ENCODE measurements at places on chromosomes 12 and 14.
A peak's percentile ranks its signal among the peaks of the same experiment; 100 is the strongest.

DNA sequence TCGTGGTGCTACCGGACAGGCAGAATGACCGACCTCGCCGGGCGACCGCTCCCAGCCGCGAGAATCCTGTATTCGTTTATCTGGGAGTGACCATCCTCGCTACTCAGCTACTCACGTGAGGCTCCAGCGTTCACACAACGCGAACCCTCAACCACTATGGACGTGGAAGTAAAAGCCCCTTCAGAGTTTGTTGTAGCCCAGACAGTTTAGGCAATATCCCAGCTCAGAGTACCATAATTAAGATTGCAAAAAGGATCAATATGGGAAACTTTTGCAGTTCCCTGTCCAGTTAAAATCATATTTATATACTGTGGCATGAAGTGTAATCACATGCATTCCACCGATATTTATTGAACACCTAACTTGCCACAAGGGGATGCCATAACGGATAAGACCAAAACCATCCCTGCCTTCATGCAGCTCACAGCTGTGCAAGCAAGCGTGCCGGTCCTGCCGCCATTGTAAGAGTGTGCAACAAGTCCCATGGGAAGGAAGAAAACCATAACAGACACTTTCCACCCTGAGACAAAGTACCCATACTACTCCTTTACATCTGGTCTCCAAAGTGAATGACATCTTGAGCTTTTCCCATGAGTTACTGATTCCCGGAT is 938 bp upstream of the MAX start:
- no peak for DNase-seq

GRCh38 chr12:27109334-27110028 is 27.1 kb upstream of the C12orf71 start:
- no peak for DNase-seq

DNA sequence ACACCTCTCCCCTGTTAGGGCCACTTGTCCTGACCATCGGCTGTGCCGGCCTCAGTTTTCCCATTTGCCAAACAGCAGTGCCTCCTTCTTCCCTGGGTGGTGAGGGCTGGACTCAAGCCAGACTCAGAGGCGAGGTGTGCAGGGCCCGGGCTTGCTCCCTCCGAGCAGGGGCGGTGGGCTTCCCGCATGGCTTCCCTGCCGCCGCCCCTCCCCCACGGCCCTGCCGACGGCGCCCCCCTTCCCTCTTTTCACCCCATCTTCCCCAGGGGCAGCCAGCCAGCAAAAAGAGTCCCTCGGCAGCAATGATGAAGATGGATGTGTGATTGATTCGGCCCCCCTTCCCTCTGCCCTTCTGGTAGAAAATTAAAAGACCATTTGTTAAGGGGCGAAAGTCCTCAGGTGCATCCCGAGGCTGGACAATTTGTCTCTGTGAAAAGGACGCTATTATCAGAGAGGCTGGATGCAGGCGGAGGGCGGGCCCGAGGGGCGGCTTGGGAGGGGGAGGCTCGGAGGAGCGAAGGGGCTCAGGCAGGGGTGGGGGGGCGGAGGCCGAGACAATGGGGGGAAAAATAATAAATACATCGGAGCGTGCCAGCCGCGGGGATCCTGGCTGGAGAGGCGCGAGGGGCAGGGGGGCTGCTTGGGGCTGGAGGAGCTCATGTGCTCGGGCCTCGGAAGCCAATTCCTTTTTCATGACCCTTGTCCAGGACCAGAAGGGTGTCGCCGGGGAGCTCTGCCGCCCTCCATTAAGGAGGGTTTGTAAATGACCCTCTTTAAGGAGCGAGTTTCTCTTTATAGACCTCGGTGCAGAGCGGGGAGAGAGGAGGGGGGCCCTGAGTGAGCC is 48.0 kb upstream of the LHX5 start:
- no peak for DNase-seq

DNA sequence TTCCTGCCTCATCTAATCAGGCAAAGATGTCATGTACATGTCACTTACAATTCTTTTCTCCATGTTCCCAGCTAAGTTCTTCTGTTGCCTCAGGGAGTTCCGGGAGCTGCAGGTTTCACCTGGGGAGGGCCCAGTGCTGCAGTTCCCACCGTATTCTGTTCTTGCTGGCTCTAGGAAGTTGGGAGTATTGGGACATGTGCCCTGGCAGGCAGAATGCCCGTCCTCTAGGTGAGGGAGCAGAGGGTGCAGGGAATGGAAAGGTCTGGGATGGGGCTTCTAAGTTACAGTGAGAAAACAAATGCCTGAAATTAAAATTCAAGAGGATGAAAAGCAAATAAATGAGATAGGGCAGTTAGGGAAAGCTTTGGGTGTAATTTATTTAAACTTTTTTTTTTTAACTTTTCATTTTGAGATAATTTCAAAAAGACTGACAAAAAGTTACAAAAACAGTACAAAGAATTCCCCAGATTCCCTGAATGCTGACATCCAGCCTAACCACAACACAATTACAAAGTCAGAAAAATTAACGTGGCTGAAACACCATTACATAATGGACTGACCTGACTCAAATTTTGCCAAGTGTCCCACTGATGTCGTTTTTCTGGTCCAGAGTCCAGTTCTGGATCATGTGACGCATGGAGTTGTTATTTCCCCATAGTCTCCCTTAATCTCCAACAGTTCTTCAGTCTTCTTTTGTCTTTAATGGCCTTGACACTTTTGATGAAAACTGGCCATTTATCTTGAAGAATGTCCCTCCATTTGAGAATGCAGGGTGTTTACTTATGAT is 187.2 kb upstream of the MYL2 start:
- no peak for DNase-seq

DNA sequence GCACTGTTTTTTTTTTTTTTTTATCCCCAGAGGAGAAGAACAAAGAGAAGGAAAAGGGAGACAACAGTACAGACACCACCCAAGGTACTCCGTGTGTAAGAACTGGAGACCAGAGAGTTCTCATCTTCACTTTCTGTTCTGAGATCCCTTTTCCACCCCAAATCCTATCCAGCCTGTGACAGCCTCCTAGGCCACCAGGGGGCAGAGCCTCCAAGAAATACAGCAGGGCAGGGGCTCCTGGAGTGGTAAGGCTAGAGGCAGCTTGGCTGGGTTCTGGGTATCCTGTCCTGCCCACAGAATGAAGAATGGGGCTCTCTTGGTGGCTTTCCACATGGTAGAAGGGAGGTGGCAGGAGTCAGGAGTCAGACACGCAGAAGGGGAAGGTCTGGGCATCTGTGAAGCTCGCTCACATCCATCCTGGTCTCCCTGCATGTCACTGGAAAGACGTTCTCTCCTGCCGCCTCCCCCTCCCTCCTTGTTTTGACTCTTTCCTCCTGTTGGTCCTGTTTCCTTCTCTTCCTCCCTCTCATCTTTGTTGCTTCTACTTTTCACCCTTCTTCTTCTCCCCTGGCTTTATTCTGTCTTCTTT is 12.0 kb downstream of the CLSTN3 start:
- DNase-seq = peak; percentile 42

DNA sequence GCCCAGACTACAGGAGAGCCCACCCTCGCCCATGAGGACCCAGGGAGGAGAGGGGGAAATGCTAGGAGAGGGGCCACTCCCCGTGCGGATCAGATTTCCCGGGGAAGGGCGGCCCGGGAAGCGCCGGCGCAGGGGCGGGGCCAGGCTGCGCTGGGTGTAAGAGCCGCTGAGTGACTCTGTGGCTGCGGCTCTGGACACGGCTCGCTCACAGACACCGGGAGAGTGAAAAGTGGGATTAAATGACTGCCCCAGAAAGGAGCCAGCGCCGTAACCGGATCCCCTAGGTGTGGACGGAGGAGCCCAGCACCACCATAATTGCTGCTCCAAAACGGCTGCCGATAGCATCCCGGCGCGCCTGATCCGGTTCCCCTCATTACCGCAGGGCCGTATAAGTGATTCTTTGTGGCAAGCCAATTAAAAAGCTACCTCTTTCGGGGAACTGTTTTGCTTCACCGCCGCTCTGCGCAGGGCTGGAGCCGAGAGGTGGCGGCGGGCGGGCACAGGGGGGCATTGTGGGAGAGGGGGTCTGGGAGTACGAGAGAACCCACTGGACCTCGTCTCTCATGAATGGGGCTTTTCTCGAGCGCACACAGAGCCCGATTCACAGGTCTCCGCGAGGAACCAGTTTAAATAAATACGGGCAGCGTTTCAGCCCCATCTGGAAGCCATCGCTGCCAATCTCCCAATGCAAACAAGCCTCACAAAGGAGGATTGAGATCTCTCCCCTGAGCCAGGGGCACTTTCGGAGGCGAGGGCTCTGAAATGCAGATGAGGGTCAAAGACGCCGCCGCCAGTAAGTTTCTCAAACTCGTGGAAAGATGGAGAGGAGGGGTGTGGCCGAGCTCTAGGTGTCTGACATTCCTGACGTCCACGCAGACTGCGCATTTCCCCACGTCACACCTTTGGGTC is 2.5 kb downstream of the COL2A1 start:
- no peak for DNase-seq

- no peak for DNase-seq
These were observed 4.4 kb upstream of the P2RX4 start for GRCh38 chr12:121205491-121205890.

- peak; percentile 52 for DNase-seq
These were observed 386 bp downstream of the HDAC7 start for GRCh38 chr12:47819138-47819895.

- no peak for DNase-seq
These were observed 15.4 kb upstream of the OAS1 start for GRCh38 chr12:112891093-112892024.

- no peak for DNase-seq
These were observed 229.7 kb upstream of the NPAS3 start for GRCh38 chr14:32709027-32709426.

- no peak for DNase-seq
These were observed 19.8 kb upstream of the BTBD6 start for GRCh38 chr14:105228562-105228961.

GRCh38 chr14:81400852-81401251 is 728 bp upstream of the STON2 start:
- DNase-seq = no peak

- DNase-seq = no peak
These were observed 141.6 kb upstream of the MAX start for GRCh38 chr14:65243766-65244442.

- DNase-seq = no peak
These were observed 6.7 kb upstream of the RNASE10 start for GRCh38 chr14:20498622-20499021.

DNA sequence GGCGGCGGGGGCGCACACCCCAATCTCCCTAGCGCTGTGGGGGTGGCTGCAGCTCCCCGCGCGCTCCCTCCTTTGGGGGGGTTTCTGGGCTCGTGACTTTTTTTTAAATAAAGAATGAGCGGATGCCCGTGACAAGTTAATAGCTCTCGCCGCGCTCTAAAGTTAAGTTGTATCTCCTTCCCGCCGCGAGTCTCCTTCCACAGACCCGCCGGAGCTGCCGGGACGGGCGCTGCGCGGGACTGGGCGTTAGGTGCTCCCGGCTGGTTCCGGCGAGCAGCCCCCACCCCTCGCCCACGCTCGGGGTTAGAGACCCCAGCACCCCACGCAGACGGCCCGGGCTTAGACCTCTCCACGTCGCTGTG is 82.6 kb upstream of the HMGA2 start:
- DNase-seq = no peak

- DNase-seq = peak; percentile 4
These were observed 82.6 kb upstream of the PTPRB start for GRCh38 chr12:70719672-70720420.

DNA sequence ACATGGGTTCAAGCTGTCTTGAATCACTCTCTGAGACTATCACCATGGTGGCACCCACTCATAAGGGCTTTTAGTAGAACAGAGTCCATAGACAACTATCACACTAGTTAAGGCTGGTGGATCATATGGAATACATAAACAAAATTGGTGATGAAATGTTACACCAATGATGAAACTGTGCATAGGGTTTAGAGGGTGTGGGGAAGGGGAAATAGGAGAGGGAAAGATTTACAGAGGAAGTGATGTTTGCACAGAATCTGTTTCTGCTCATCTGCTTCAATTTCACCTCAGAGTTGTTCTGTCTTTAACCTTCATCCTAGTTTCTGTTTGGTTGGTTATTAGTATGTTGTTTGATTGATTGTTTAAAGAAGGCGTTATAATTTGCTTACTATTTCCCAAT is 2.4 kb upstream of the RXYLT1 start:
- no peak for DNase-seq

DNA sequence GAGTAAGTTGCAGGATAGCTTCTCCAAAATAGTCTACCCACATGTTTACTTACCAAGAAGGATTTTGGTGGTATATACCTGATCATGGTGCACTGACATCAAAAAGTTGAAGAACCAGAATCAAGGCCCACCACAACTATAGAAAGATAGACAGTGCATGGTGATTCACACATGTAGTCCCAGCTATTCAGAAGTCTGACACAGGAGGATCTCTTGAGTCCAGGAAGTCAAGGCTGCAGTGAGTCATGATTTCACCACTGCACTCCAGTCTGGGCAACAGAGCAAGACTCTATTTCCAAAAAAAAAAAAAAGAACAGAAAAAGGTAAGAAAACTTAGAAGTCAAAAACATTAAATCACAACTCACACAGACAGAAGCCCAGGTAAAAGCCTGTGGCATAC is 422.2 kb upstream of the FOXG1 start:
- DNase-seq = no peak

DNA sequence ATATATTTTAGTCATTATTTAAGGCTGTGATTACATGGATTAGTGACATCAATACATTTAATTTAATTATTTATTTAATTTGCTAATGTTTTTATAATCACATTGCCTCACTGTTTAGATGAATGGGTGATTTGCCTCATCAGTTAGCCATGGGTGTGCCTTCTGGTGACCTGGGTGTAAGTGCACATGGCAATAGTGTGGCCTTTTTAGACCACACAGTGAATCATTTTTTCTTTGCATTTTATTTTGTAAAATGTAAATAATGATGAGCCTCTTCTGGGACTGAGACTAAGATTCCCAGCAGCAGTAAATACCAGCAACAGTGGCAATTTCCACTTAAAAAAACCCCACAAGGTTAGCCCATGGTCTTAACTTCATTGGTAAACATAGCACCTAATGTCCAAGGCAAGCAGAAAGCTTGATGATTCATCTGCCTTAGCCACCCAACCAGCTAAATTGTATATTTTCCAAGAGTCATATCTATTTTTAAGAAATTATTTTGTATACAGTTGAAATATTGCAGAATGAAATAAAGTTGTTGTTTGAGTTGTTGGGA is 235.9 kb upstream of the NOVA1 start:
- DNase-seq = no peak

DNA sequence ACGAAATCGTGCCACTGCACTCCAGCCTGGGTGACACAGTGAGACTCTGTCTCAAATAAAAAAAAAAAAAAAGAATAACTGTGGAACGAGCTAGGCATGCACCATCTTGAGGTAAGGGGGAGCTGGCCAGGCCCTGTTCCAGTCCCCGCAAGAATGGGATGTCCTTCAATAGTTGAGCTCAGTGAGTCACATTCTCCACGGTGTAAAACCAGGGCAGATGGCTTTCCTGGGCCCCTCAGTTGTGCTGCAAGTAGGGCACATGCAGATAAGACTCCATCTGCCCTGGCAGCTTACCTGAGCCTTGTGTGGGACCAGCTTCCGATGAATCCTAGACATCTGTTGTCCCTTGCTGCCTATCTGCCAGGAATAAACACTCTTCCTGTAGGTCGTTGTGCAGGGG is 312.1 kb downstream of the VRK1 start:
- no peak for DNase-seq

- DNase-seq = no peak
These were observed 36.4 kb upstream of the NCOR2 start for GRCh38 chr12:124603831-124604251.

All from stimulated activated CD4-positive, alpha-beta T cell treated with anti-CD3 and anti-CD28 coated beads, Interleukin-2, amount 100 ng/mL, for 48 hours (primary cell).